ENCODE measurements at places on chromosomes 1 and 21.

DNA sequence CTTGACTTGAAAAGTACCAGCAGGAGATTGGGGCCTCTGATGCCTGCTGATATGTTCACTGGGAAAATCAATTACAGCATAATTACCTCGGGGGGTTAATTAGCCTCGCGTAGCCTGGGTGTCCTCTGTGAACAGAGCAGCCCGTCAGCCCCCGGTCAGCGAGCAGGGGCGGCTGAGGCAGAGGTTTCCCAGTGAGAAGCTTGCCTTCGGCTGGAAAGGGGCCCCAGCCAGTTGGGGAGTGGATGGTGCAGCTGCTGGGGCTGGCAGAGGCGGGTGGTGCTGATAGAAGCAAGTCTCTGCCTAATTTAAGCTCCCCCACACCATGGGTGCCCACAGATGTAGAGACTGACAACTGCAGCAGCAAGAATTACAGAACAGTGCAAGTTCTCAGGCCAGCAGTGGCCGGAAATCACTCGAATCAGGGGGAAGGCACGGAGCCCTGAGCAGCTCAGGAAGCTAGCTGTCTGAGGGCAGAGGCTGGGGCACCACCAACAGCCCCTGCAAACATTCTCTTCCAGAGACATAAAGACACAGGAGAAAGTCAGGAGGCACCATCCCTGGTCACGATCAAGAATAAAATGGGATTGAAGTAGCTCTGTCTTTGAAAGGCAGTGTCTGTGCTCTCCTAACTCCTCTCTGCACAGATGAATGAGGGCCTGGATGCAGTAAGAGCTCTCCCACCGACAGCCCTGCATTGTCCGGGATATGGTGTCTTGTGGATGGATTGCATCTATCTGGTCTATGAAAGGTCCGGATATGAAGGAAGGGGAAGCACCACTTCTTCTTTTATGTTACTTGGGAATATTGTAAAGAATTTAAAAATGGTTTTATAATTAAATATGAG is 166.5 kb upstream of the CD34 start:
- DNase-seq, result no peak

DNA sequence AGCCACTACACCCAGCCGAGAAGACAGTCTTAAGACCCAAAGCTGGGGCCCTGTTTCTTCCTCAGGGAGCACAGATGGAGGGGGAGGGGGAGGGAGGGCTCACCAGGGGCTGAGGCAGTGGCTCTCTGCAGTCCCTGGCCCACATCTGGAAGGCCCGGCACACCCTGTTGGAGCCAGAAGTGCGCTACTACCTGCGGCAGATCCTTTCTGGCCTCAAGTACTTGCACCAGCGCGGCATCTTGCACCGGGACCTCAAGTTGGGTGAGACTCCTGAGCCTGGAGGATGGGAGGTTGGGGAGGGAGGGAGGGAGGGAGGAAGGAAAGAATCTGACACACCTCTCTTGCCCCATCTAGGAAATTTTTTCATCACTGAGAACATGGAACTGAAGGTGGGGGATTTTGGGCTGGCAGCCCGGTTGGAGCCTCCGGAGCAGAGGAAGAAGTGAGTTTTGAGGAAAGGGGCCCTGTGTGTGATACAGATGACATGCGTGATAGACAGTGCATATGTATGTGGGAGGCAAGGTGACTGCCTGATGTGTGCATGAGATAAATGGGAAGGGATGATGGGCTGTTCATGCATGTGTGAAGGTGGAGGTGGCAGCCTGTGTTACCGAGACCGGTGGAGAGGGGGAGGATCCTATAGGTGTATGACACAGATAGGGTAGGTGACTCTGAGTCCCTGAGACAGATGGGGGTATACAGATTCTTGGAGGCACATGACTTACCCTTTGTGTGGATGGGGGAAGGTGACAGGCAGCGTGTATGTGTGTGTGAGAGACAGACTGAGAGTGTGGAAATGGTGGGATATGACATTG is 1.5 kb downstream of the PLK3 start:
- DNase-seq, result no peak

DNA sequence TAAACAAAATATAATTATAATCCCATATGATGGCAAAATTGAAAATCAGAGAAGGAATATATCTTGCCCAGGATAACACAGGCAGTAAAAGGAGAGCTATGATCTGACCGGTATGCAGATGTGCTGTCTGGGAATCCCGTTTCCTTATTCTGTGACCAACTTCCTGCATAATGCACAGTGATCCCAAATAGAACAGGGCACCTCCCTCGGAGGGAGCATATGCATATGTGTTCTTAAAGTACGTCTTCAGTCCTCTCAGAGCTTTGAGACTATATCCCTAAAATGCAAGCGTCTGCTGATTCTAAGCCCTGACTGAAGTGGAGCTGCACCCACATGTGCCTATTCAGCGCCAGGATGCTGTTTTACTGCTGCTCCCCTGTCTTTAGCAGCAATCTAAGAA is 366.1 kb upstream of the PTBP2 start:
- DNase-seq, result no peak

GRCh38 chr1:189350983-189351616 is 1126.6 kb downstream of the BRINP3 start:
- DNase-seq, result no peak

DNA sequence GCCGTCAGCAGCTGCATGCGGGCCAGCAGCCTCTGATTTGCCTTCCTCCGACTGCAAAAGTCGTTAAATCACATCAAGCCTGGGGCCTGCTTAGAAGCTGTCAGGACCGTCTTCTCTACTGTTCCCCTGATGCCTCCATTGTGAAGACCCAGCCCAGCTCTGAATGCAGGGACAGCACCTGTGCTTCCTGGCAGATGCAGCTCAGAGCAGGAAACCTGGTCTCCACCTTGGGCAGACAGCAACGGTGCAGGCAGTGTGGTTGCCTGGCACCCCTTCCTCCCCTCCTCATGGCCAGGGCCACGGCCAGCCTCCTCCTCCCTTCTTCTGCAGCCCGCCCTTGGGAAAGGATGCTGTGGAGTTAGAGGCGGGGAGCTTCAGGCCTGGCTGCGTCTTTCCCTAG is 92.3 kb upstream of the COL6A1 start:
- DNase-seq, result no peak

GRCh38 chr1:24999426-24999825 is 69.3 kb upstream of the RUNX3 start:
- no peak for DNase-seq

Data from stimulated activated CD4-positive, alpha-beta T cell treated with anti-CD3 and anti-CD28 coated beads, Interleukin-1b, Interleukin-23, amount 100 ng/mL, for 1 hour (primary cell).